ENCODE measurements at places on chromosomes 2 and 18.

DNA sequence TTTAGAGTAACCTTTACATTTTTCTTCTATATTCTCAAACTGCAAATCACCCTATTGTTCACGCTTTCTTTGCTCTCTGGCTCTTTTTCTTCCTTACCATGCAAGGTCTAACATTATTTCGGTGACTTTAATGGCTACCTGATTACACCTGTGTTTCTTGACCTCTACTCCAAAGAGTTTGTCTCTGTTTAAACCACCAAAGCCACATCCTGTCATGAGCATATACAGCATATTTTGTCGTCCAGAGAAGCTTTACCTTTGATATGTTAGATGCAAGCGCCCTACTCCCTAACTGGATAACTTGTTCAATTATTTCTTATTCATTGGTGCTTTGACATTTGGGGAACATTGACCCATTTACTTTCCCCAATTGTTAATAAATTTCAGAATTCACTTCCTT lies 565.1 kb upstream of the GCFC2 start:
- H3K4me3 ChIP-seq = no peak overlapping the region
- H3K4me1 ChIP-seq = no peaks in the 10 kb centered on the region
- H3K27ac ChIP-seq = no peak overlapping the region
- no peaks in the 10 kb centered on the region for H3K27me3 ChIP-seq

DNA sequence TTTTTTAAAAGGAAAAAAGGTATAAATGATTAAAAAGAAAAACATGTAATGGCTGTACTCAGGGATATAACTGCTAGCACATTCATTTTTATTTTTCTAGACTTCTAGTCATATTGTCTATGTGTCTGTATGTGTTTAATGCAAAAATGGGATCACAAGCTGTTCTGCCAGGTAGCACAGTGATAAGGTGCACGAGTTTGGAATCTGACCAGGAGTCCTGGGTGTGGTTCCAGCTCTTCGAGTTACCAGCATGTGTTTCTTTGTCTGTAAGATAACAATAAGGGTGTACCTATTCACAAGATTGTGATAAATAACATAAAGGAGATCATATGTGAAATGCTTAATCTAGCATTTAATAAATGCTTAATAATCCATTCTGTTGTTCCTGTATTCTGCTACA lies 145.3 kb downstream of the PKP4 start:
- DNase-seq = no peak
- H3K4me1 ChIP-seq = no peaks in the 10 kb centered on the region
- H3K27me3 ChIP-seq = no peaks in the 10 kb centered on the region
- no peak overlapping the region for H3K27ac ChIP-seq
- no peak overlapping the region for H3K4me3 ChIP-seq
- H3K36me3 ChIP-seq = no peaks in the 10 kb centered on the region

GRCh38 chr18:12246849-12247808 lies 7.0 kb upstream of the CIDEA start:
- H3K27ac ChIP-seq = no peak overlapping the region
- peaks cover 17% of the 10 kb centered on the region for H3K27me3 ChIP-seq
- H3K36me3 ChIP-seq = no peaks in the 10 kb centered on the region

DNA sequence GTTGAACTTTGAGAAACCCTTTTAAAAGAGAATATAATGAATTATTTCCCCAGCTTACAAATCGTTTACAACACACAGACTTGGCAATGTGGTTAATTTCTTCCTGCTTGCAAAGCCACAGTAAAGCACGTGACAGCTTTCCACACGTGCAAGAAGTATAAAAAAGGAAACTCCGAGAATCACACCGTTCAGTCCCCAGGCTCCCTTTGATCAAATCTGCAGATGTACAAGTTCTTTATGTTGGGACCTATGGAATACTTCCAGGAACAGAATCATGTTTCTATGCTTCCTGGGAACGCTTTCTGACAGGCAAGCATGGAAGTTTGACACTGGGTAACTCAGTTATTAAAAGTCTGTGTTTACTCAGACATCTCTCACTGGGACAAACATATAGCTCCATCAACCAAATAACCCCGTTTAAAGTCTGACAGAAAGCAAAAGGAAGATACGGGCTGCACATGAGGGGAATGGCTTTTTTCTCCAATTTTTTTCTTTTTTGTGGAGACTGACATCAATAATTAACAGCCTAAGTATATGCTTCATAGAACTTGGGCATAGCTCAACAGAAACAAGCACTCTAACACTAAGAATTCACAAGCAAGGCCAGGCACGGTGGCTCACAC lies 134.8 kb downstream of the EIPR1 start:
- peak overlapping the region; percentile 47 for H3K27ac ChIP-seq
- no peaks in the 10 kb centered on the region for H3K27me3 ChIP-seq
- peak; percentile 16 for DNase-seq
- peak overlapping the region; percentile 14 for H3K4me3 ChIP-seq

DNA sequence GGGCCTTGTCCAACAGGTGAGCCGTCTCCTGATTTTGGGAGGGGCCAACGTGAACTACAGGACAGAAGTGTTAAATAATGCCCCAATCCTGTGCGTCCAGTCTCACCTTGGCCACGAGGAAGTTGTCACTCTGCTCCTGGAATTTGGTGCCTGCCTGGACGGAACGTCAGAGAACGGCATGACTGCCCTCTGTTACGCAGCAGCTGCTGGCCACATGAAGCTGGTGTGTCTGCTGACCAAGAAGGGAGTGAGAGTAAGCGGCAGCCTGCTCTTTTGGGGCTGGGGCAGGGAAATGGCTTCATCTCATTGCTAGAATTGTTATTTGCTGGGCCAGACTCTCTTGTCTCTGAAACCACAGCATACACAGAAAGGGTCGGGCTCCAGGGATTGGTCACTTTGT lies 92.3 kb downstream of the WDSUB1 start:
- no peak overlapping the region for H3K4me3 ChIP-seq
- H3K36me3 ChIP-seq = no peaks in the 10 kb centered on the region
- no peak for DNase-seq
- H3K27me3 ChIP-seq = no peaks in the 10 kb centered on the region

DNA sequence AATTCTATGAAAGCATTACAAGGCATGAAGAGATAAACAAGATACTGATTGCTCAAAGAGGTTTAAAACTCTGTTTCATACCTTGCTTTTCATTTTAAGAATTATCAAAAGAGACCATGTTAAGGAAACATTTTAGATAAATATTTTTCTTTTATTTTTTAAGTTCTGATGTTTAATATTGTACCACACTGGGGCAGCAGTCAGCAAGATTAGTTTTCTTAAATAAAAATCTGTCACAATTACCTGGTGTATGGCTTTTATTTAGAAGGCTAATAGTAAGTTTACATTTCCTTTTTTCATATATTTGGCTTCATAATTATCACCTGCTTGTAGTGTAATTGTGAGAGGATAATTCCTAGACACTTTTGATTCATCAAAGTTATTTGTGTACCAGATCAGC lies 46.4 kb downstream of the ZNF804A start:
- no peak for DNase-seq
- H3K4me1 ChIP-seq = no peaks in the 10 kb centered on the region
- H3K27me3 ChIP-seq = no peaks in the 10 kb centered on the region
- no peak overlapping the region for H3K27ac ChIP-seq

DNA sequence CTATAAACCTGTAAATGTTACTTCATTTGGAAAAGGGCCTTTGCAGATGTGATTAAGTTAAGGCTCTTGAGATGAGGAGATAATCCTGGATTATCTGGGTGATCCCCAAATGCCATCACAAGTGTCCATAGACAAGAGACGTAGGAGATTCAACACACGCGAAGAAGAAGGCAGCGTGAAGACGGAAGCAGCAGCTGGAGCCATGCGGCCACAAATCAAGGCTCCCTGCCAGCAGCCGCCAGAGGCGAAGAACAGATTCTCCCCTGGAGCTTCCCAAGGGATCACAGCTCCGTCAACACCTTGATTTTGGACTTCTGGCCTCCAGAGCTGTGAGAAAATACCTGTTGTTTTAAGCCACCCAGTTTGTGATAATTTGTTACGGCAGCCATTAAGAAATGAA lies 11.0 kb upstream of the VAPA start:
- DNase-seq = no peak
- H3K4me1 ChIP-seq = no peaks in the 10 kb centered on the region
- H3K4me3 ChIP-seq = no peak overlapping the region
- no peak overlapping the region for H3K27ac ChIP-seq
- H3K27me3 ChIP-seq = peaks cover 2% of the 10 kb centered on the region
- H3K36me3 ChIP-seq = no peaks in the 10 kb centered on the region

GRCh38 chr18:10270151-10270571 lies 184.3 kb upstream of the APCDD1 start:
- H3K27me3 ChIP-seq = no peaks in the 10 kb centered on the region
- no peak overlapping the region for H3K4me3 ChIP-seq
- no peaks in the 10 kb centered on the region for H3K36me3 ChIP-seq

DNA sequence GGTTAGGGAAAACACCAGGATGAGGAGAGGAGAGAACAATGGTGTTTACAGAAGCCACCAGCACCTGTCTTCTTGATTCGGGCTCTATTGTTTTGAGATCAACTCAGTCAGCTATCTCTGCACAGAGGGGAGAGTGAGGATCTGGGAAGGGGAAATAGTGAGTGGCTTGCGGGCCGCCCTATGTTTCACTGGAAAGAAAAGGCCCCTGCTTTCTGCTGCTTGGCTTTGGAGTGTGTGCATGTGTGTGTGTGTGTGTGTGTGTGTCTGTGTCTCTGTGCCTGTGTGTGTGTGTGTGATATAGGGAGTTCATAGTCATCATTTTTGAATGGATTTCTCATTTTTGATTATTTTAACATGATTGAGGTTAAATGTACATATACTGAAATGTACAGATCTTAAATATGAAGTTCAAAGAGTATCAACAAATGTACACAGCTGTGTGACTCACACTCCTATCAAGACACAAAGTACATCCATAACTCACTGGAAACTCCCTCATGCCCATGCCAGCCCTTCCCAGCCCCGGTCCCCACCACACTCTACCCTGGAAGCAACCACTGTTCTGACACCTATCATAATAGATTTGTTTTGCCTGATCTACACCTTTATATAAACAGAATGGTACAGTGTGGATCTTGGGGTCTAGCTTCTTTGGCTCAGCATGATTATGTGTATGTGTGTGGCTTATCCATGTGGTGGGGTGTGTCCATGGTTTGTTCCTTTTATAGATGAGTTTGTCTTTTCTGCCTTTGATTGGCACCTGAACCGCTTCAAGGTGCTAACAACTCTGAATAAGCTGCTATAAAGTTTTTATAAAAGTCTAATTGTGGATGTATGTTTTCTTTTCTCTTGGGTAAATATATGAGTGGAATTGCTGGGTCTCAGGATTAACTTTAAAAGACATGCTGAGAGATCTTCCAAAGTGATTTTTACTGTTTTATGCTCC lies 258.3 kb downstream of the SETBP1 start:
- H3K4me1 ChIP-seq = no peaks in the 10 kb centered on the region
- H3K36me3 ChIP-seq = no peaks in the 10 kb centered on the region
- H3K27ac ChIP-seq = no peak overlapping the region
- H3K4me3 ChIP-seq = no peak overlapping the region
- peaks cover 2% of the 10 kb centered on the region for H3K27me3 ChIP-seq
- DNase-seq = no peak

GRCh38 chr2:58899692-58900091 lies 658.6 kb upstream of the FANCL start:
- no peaks in the 10 kb centered on the region for H3K36me3 ChIP-seq
- H3K27me3 ChIP-seq = no peaks in the 10 kb centered on the region
- H3K4me1 ChIP-seq = no peaks in the 10 kb centered on the region
- H3K4me3 ChIP-seq = no peak overlapping the region

GRCh38 chr2:129113776-129114175 lies 795.1 kb upstream of the HS6ST1 start:
- H3K27ac ChIP-seq = no peak overlapping the region
- H3K4me1 ChIP-seq = no peaks in the 10 kb centered on the region
- no peaks in the 10 kb centered on the region for H3K36me3 ChIP-seq
- H3K4me3 ChIP-seq = no peak overlapping the region
- no peaks in the 10 kb centered on the region for H3K27me3 ChIP-seq

- H3K27me3 ChIP-seq = no peaks in the 10 kb centered on the region
- H3K4me3 ChIP-seq = no peak overlapping the region
- peaks cover 7% of the 10 kb centered on the region for H3K36me3 ChIP-seq
- H3K4me1 ChIP-seq = no peaks in the 10 kb centered on the region
- H3K27ac ChIP-seq = no peak overlapping the region
- no peak for DNase-seq
These were observed 114.1 kb downstream of the EIPR1 start for GRCh38 chr2:3263487-3263886.

GRCh38 chr2:32496662-32497061 lies 131.2 kb upstream of the TTC27 start:
- DNase-seq = no peak
- no peak overlapping the region for H3K27ac ChIP-seq
- no peak overlapping the region for H3K4me3 ChIP-seq

DNA sequence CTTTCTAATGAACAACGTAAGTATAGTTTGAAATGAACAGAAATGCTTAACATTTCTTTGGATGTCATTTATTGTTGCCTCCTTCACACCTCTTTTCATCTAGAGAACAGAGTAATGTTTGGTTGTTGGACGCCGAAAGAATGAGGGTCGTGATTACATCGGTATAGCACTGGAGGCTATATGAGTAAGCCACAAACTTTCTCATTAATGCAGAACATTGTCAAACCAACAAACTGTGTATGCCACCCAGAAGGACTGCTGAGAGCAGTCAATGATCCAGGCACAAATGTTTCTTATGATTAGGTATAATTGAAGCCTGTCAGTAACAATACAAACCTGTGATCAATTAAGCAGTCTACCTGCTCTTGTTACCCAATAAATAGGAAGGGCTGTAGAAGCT lies 1494.7 kb upstream of the NXPH2 start:
- H3K4me3 ChIP-seq = no peak overlapping the region
- no peaks in the 10 kb centered on the region for H3K27me3 ChIP-seq
- no peak overlapping the region for H3K27ac ChIP-seq
- no peaks in the 10 kb centered on the region for H3K4me1 ChIP-seq
- H3K36me3 ChIP-seq = no peaks in the 10 kb centered on the region

- no peak overlapping the region for H3K4me3 ChIP-seq
- H3K4me1 ChIP-seq = no peaks in the 10 kb centered on the region
- H3K36me3 ChIP-seq = peaks cover 2% of the 10 kb centered on the region
- H3K27me3 ChIP-seq = no peaks in the 10 kb centered on the region
These were observed 68.5 kb downstream of the ABI2 start for GRCh38 chr2:203396667-203397066.

DNA sequence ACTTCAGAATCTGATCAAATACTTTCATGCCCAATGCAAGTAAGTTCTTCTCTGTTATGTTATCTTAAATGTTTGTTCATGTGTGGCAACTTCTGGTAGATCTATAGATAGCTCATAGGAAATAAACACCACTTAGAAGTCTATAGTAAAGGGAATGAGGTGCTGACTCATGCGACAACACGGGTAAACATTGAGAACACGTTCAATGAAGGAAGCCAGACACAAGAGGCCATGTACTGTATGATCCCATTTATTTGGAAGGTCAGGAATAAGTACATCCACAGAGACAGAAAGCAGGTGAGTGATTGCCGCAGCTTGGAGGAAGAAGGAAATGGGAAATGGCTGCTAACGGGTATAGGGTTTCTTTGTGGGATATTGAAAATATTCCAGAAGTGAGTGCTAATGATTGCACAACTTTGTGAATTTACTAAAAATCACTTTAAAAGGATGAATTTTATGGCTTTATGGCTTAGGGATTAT lies 95.4 kb downstream of the ITGB1BP1 start:
- no peak overlapping the region for H3K27ac ChIP-seq
- DNase-seq = no peak
- peaks cover 7% of the 10 kb centered on the region for H3K27me3 ChIP-seq
- H3K4me3 ChIP-seq = no peak overlapping the region
- H3K4me1 ChIP-seq = no peaks in the 10 kb centered on the region
- no peaks in the 10 kb centered on the region for H3K36me3 ChIP-seq

Measured in CD4-positive, alpha-beta T cell (primary cell).